Stimulated activated CD4-positive, alpha-beta T cell treated with anti-CD3 and anti-CD28 coated beads, Interleukin-2, amount 100 ng/mL, for 48 hours (primary cell): ENCODE measurements at places on chromosomes 1 and 21.

- no peak for DNase-seq
Measured at GRCh38 chr21:45377866-45378257, 27.1 kb upstream of the COL18A1 start.

- DNase-seq = no peak
Measured at GRCh38 chr1:172601046-172601630, 57.8 kb upstream of the FASLG start.

- DNase-seq = no peak
Measured at GRCh38 chr1:227437495-227438008, 119.3 kb upstream of the CDC42BPA start.

DNA sequence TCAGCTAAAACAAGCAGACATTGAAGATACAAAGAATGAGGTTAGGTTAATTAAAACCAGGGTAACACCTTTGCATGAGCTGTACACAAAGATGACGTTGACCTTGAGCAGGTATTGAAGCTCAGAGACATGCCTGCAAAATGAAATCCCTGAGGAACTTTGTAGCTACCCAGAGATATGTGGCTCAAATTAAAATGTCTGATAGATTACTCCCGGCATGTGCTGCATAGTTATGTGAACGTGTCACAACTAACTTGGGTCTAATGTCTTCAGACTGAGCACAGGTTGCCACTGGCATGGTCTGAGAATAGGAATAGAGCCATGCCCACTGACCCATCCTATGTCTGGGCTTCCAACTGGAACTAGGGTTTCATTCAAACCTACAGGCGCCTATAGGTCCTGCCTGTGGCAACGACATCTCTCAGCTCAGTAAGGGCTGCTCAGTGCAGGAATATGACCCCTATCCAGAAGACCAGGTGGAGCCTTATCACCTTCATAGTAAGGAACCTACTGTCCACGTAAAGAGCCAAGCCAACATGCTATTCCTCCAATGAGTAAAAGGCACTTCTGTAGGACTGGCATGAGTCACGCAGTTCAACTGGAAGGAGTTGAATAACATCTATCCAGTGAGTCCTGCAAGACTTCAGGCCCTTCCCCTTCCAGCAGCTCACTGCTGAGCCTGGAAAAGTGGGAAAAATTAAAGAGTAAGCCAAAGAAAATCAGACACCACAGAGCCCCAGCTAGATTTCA lies 60.7 kb downstream of the PRKAB2 start:
- no peak for DNase-seq

DNA sequence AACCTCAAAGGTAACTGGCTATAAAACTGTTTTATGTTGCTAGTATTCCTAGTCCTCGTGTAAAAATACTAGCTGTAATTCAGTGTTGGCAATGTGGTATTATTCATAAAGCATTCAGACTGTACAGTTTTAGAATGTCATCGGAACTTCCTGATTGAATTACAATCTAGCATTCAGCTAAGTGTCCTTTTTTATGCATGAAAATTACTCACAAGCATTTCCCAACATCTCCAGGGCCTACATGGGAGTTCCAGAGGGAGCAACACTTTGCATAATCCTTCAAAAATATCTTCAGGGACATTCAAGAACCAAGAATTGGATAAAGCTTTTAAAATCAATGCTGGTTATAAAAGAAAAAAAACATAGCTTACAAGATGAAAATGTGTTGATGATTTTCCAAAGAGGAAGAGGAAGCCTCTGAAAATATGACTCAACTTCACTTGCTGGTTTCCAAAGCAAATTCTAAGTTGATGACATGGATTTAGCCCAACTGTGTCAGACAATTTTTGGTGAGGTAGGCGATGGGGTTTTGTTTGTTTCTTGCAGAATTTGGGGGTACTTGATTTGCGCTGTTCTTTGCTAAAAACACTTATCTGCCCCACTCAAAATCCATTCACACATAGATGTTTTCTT lies 137.8 kb downstream of the SLC44A5 start:
- no peak for DNase-seq

- no peak for DNase-seq
Measured at GRCh38 chr1:48978413-48978812, 201.7 kb upstream of the BEND5 start.

GRCh38 chr1:158021721-158022120 lies 28.3 kb downstream of the KIRREL1 start:
- DNase-seq = no peak

GRCh38 chr1:1755852-1756251 lies 22.4 kb downstream of the NADK start:
- no peak for DNase-seq

- no peak for DNase-seq
Measured at GRCh38 chr1:162782671-162783070, 7.8 kb upstream of the HSD17B7 start.

DNA sequence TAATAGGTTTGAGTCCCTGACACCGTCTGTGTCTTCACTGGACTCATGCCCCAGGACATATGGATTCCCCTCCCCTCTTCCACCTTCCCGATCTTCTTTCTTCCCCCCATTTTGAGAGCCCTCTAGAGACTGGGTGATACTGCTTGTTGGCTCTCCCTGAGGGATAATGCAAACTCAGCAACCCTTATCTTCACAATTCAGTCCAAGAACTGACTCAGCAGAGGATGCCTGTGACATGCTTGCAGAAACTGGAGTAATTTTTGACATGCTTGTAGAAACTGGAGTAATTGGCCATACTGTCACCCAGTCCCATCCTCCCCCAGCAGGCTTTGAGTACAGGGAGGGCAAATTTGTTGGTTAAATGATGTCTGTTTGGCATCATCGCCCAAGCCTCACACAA lies 127.6 kb upstream of the CTTNBP2NL start:
- no peak for DNase-seq

GRCh38 chr1:55214934-55215193 lies 300 bp downstream of the USP24 start:
- DNase-seq = no peak

- no peak for DNase-seq
Measured at GRCh38 chr1:87295445-87296110, 33.1 kb upstream of the LMO4 start.

GRCh38 chr1:109667452-109668122 lies at the start of gene GSTM2:
TSS of gene GSTM2 (plus strand) at chr1:109668057. CDS start at chr1:109668116, 59 bp downstream.
- peak; percentile 79 for DNase-seq

DNA sequence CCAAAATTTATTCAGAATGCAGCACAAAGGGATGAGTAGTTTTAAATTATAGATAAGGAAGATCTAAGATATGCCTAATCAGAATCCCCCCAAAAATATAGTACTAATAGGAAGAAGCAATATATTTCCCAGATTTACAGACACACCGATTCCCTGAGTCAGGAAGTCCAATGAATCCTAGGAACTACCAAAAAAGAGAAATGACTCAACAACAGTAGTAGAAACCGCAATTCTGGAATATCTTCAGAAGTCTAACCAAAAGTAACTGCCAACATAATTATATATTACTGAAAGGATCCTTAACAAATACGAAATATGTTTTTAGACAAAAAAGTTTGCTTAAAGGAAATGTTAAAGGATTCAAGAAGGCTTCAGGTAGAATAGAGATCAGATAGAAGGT lies 10.3 kb downstream of the AHCTF1 start:
- no peak for DNase-seq

GRCh38 chr1:33085332-33085731 lies 4.4 kb downstream of the AZIN2 start:
- no peak for DNase-seq

DNA sequence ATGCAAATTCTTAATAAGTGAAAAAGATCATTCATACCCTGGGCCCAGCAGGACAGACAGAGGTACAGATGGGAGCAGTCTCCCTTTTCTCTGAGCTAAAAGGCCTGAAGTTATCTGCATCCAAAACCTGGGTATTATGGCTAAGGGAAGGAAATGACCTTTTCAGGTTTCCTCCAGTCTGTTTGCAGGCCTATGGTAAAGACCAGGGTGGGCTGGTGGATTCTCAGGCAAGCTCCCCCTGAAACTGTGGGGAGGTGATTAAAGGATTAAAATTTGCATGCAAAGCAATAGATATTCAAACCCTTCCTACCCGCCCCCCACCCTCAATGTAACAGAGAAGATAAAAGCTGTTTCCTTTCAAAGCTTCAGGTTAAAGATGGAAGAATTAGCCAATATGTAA lies 471.8 kb upstream of the RUNX1 start:
- DNase-seq = no peak

GRCh38 chr1:3727042-3727824 lies 25.0 kb upstream of the CCDC27 start:
- DNase-seq = no peak

DNA sequence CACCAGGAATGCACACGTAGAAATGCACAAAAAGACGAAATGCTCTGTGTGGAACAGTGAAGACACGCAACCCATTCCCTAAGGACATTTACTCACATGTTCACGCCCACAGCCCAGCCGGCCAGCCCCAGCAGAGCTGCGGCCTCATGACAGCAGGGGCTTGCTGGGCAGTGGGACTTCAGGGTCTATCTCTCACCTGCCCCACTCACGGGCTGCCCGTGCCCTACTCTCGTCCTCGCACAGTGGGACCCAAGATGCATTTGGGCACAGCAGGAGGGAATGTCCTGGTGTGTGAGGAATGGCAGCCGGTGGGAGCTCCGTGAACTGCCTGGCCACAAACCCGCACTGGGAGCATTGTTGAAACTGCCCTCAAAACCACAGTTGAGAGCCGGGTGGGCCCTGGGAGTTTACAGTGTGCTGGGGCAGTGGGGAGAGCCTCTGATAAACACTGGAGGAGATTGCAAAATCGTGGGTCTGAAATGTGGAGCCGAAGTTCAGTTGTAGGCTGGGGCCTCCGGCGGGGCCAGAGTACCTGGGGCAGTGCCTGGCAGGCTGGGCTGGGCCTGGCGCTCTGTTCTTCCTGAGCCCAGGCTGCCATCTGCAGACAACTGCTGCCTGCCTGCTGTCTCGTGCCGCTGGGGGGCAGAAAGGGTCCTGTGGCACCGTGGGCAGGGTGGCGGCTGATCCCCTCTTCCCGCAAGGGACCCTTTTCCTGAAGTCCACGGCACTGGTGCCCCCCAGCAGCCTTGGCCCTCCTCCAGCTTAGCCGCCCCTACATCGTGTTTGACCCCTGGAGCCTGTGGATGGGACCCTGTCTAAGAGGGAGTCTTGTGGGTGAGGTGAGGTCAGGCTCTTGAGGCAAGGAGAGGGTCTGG lies 20.7 kb upstream of the POFUT2 start:
- DNase-seq = no peak

- no peak for DNase-seq
Measured at GRCh38 chr1:13825033-13825432, 125.0 kb downstream of the PRDM2 start.

DNA sequence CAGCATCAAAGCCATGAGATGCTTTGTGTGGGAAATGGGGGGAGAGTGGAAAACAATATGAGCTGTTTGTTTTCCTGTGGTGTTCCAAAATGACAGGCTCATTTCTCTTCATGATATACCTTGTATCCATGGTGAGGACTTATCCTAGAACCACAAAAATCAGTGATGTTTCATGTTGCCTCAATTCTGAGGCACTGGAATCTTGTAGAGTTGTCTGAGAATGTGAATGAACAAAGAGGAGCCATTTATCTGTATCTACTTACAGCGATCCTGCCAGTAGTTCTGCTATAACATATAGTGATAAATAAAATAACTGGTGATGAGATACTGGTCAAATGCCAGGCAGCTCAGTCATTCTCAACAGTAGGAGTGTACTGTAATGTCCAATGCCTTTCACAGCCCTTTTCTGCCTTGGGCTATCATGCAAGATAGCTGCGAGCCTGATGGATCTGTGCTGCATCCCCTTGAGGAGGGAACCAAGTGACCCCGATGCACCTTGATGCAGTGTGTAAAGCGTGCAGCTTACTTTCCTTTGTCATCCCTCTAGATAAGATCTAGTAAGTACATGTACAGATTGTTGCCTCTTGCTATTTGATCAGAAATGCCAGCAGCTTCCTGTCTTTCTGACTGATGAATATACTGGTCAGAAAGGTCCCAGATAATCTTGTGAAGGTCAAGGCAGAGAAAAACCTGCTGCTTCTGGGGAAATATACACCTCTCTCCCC lies 52.8 kb downstream of the SLC44A3 start:
- no peak for DNase-seq

GRCh38 chr1:215185067-215185620 lies 102.6 kb downstream of the KCNK2 start:
- no peak for DNase-seq

- no peak for DNase-seq
Measured at GRCh38 chr1:4106731-4107130, 206.7 kb upstream of the C1orf174 start.

DNA sequence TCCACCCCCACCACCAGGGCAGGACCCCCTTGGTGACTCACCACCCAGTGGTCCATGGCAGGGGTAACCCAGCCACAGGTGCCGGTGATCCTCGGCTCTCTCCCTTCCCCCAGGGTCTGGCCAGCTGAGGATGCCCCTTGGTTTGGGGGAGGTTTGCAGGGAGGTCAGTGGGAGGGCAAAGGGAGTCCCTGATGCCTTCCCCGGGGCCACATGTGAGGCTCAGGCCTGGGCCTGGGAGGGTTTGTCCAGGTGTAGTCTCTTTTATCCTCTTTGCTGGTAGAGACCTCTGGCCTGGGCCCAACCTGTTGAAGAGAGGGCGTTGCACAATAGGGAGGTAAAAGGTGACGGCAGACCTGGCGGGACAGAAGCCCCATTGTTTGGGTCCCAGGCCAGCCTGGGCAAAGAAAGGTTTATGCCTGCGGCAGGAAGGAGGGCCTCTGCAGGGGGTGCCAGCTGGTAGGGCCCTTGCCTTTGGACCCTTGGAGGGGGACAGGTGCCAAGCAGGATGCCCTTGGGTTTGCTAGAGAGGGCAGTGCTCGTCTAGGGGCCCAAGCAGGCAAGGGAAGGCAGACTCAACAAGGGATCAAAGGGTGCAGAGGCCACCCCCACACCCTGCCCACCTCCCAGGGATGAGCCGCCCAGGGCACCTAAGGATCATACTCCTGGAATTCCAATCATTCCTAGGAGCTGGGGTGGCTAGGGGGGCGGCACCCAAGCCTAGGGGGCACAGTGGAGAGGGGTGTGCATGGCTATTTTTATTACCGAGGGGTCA lies 760 bp upstream of the TINAGL1 start:
- DNase-seq = no peak

DNA sequence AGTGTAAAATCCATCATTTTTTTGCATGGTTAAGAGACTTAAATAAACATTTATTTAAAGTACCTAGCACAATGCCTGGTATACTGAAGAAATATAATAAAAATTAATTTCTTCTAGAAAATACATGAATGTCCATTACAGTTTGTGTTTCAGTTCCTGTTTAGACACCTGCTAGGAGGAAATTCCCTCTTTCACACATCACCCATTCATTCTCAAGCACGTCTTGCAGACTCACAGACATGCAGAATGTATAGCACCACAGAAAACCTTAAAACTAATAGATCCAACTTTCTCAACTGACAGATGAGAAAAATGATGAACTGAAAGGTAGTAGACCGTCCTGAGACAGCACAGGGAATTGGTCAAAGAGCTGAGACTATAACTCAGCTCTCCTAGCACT lies 172.2 kb upstream of the C8B start:
- DNase-seq = no peak

- DNase-seq = no peak
Measured at GRCh38 chr1:89719502-89720306, 86.8 kb downstream of the LRRC8C start.
